ENCODE measurements at places on chromosomes 1 and 21. TPM values are rescaled to one million over a fixed set of nuclear protein-coding genes. Genes with fewer than 3 reads are reported as not detected.

S100A3 gene
- polyA plus RNA-seq, result 0.77 TPM

GRIK3 gene
- polyA plus RNA-seq, result 0.54 TPM

EDN2 gene
- 0.25 TPM for polyA plus RNA-seq

TMEM200B gene
- 5.9 TPM for polyA plus RNA-seq

RNF186 gene
- 0.20 TPM for polyA plus RNA-seq

SLAMF1 gene
- 0.05 TPM for polyA plus RNA-seq

GNL2 gene
- polyA plus RNA-seq, result 49.0 TPM

RHD gene
- 1.0 TPM for polyA plus RNA-seq

USH2A gene
- 0.05 TPM for polyA plus RNA-seq

KCNJ15 gene
- polyA plus RNA-seq, result 0.16 TPM

AMY1A gene
- not detected for polyA plus RNA-seq

SPRR5 gene
- polyA plus RNA-seq, result not detected

VWA5B1 gene
- 0.13 TPM for polyA plus RNA-seq

FAM72B gene
- 3.5 TPM for polyA plus RNA-seq

TNFAIP8L2 gene
- polyA plus RNA-seq, result 1.7 TPM

RAB42 gene
- polyA plus RNA-seq, result 7.1 TPM

PANK4 gene
- polyA plus RNA-seq, result 22.1 TPM

TUFT1 gene
- 9.5 TPM for polyA plus RNA-seq

PLA2G4A gene
- polyA plus RNA-seq, result 3.2 TPM

TTC24 gene
- 0.32 TPM for polyA plus RNA-seq

HOOK1 gene
- polyA plus RNA-seq, result 2.7 TPM

CHAF1B gene
- 3.5 TPM for polyA plus RNA-seq

NEGR1 gene
- 16.6 TPM for polyA plus RNA-seq

BEND5 gene
- 10.3 TPM for polyA plus RNA-seq

SERPINC1 gene
- polyA plus RNA-seq, result 0.16 TPM

MYOG gene
- polyA plus RNA-seq, result 442 TPM

CCT3 gene
- polyA plus RNA-seq, result 266 TPM

DNALI1 gene
- polyA plus RNA-seq, result 8.7 TPM

SLC50A1 gene
- 18.6 TPM for polyA plus RNA-seq

TAF13 gene
- 37.8 TPM for polyA plus RNA-seq

ALX3 gene
- polyA plus RNA-seq, result not detected

VASH2 gene
- polyA plus RNA-seq, result 41.0 TPM

NBPF3 gene
- 6.1 TPM for polyA plus RNA-seq

SAMD13 gene
- 10.4 TPM for polyA plus RNA-seq

TMEM54 gene
- polyA plus RNA-seq, result 3.7 TPM

PGLYRP4 gene
- polyA plus RNA-seq, result not detected

AUNIP gene
- polyA plus RNA-seq, result 0.71 TPM

MIXL1 gene
- 0.44 TPM for polyA plus RNA-seq

ADPRS gene
- 24.5 TPM for polyA plus RNA-seq

PARP1 gene
- polyA plus RNA-seq, result 95.9 TPM

SYPL2 gene
- polyA plus RNA-seq, result 304 TPM

PROX1 gene
- 12.8 TPM for polyA plus RNA-seq

SELL gene
- polyA plus RNA-seq, result 1.6 TPM

RALGPS2 gene
- 39.6 TPM for polyA plus RNA-seq

ZFP69 gene
- 5.8 TPM for polyA plus RNA-seq

CNTN2 gene
- 0.39 TPM for polyA plus RNA-seq

OR14I1 gene
- not detected for polyA plus RNA-seq
